ENCODE measurements at places on chromosomes 6 and 20.

- DNase-seq: no peak
These were observed 4.0 kb upstream of the ZMYND8 start for GRCh38 chr20:47360297-47361056.

GRCh38 chr6:90127595-90127994, 169.0 kb downstream of the BACH2 start:
- DNase-seq: no peak

DNA sequence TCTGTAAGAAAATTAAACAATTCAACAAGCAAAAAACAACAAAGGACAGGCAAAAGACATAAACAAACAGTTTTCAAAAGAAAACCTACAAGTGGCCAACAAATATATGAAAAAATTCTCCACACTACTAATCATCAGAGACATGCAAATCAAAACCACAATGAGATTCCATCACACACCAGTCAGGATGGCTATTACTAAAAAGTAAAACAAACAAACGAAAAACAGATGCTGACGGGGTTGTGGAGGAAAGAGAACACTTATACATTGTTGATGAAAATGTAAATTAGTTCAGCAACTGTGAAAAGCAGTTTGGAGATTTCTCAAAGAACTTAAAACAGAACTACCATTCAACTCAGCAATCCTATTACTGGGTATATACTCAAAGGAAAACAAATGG, 537.6 kb downstream of the HDGFL1 start:
- no peak for DNase-seq

DNA sequence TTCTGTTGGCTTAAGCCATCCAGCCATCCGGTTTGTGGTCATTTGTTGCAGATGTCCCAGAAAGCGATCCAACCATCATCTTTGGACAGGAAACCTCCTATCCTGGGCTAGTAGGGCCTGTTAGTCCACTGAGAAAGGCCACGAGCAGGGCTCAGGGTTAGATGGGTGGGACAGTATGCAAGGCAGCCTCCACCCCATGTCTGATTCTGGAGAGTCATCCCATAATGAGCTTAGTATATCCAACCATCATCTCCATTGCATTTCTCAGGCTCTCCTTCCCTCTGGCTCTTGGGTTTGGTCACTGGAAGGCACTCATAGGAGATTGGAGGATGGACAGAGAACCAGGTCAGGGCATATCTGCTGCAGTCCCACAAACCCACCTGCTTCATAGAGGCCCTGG, 117.8 kb downstream of the LRFN2 start:
- DNase-seq: no peak

- no peak for DNase-seq
These were observed 7.1 kb upstream of the NKX2-2 start for GRCh38 chr20:21520702-21521595.

All from activated CD4-positive, alpha-beta T cell treated with anti-CD3 and anti-CD28 coated beads for 1 hour (primary cell).